ENCODE measurements at places on chromosomes 16 and 17.

DNA sequence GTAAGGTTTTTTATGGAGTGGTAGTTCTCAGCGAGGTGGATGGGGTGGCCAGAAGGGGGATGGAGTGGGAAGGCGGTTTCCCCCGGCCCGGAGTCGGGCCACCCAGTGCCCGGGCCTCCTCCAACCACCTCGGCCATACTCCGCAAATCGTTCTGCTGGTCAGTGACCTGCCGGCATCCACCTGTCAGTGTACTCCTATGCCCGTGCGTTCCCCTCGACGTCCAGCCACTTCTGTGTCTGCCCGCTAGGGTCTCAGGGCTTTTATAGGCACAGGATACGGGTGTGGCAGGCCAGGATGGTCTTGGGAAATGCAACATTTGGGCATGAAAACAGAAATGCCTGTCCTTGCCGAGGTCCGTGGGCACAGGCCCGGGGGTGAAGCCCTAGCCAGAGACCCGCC, 19.3 kb upstream of the ASGR2 start:
- no peak for DNase-seq

GRCh38 chr16:72952811-72953271, 95.1 kb downstream of the ZFHX3 start:
- DNase-seq: no peak

DNA sequence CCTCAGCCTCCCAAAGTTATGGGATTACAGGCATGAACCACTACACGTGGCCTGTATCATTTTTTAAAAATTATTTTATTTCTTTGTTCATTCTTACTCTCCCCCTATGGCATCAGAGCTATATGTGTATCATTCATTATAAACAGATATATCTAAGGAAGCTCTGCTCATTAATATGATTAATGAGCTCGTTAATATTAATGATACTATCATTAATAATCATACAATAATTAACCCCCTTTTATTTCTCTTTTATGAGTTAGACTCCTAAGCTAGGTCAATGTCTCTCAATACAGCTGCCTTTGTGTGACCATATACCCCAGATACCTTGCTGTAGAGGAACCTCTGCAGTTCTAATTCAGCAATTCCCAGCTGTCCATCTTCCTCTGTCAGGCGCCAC, 4.5 kb upstream of the RSKR start:
- no peak for DNase-seq

DNA sequence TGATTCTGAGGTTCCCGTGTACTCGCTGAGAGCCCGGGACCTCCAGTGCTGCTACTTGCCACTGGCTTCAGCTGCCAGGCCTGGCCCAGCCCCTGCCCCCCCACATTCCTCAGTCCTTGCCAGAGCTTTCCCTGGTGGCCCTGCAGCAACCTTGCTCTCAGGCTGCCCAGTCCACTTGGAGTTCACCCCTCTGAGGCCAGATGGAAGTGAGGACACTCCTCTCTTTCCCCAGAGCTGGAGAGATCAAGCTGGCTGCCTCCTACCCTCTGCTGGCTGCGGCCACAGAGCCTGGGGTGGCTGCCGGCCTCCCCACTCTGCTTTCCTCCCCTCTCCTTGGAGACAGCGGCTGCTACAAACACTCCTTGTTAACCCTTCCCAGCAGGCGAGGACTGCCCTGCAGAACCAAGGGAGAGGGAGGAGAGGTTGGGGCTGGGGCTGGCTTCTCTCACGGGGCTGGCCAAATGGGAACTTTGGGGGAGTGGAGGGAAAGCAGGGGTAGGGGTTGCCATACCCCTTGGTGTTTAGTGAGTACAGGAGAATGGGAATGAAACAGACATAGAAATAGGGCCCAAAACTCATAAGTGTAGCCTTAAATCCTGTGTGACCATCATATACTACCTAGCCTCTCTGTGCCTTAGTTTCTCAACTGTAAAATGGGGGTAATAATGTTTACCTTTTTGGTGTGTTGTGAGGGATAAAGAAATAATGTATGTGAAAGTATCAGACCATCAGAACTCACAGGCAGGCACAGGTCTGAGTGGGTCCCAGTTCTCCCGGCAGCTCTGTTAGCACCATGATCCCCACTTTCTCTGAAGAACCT, at the start of gene GAS2L2:
TSS of gene GAS2L2 (minus strand) at position 295 of the 820 bp plus-strand sequence. CDS start 389 bp downstream, outside the sequence.
- no peak for DNase-seq

GRCh38 chr17:67212231-67212630, 32.8 kb downstream of the HELZ start:
- no peak for DNase-seq

DNA sequence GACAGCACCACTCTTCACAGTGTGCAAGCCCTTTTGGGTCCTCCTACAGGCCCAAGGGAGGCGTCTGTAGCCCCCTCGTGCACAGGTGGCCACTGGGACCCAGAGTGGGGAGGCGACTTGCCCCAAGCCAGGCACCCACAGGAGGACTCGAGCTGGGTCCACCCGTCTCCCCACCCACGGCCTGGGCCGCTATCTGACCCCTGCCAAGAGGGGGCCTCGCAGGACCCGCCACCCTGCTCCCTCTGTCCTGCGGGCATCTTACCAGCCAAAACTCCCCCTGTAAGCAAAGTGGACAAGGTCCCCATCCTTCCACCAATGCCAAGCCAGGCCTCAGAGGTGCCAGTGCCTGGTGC, 31.1 kb downstream of the CNGB1 start:
- no peak for DNase-seq

GRCh38 chr17:70217571-70217970, 48.2 kb downstream of the KCNJ2 start:
- DNase-seq: no peak

DNA sequence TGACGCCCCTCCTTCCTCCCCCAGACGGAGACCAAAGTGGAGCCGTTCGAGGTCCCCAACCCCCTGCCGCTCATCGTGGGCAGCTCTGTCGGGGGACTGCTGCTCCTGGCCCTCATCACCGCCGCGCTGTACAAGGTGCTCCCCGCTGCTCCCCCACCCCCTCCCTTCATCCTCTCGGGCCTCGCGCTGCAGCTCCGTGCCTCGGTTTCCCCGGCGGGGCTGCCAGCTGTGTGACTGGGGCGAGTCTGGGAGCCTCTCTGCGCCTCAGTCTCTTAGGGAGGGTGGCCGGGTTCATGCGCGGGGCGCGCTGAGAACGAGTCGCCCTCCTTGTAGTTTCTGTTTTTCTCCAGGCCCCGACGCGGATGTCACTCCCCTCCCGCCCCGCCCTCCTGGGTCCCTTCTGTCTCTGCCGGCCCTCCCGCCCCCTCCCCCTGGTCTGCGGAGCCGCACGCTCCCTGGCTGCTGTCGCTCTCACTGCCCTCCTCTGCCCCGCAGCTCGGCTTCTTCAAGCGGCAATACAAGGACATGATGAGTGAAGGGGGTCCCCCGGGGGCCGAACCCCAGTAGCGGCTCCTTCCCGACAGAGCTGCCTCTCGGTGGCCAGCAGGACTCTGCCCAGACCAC, 23.7 kb upstream of the ITGAX start:
- no peak for DNase-seq

GRCh38 chr17:74010903-74011302, 192.6 kb upstream of the RPL38 start:
- no peak for DNase-seq

DNA sequence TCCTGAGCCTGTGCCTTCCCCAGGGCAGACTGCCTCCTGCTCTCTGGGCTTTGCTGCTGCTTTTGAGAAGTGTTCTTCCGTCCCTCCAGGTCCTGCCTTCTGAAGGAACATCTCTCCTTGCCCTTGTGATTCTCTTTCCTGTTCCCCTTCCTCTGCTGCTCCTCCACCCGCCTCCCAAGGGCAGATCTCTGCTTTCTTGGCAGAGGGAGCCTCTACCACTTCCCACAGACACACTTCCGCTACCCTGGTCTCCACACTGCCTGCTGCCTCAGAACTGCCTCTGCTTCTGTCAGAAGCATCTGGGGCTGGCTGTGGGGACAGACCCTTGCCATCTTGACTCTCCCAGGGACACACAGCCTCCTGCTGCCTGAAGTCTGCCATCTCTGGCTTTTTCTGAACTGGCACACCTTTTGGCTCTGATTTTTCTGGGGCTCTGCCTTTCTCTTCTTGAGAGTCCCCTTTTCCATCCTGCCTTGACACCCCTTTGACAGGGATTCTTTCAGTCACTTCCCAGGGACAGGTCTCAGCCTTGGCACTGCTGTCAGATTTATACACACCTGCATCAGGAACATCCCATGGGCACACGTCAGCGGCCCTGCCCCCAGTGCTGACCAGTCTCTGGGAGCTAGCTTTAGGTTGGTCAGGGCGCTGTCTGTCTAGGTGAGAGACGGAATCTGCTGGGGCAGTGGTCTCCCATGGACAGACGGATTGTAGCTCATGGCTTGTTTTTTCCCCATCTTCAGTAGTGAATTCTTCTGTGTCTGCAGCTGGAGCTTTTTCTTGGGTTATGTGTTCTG, 16.6 kb downstream of the GPR179 start:
- no peak for DNase-seq

DNA sequence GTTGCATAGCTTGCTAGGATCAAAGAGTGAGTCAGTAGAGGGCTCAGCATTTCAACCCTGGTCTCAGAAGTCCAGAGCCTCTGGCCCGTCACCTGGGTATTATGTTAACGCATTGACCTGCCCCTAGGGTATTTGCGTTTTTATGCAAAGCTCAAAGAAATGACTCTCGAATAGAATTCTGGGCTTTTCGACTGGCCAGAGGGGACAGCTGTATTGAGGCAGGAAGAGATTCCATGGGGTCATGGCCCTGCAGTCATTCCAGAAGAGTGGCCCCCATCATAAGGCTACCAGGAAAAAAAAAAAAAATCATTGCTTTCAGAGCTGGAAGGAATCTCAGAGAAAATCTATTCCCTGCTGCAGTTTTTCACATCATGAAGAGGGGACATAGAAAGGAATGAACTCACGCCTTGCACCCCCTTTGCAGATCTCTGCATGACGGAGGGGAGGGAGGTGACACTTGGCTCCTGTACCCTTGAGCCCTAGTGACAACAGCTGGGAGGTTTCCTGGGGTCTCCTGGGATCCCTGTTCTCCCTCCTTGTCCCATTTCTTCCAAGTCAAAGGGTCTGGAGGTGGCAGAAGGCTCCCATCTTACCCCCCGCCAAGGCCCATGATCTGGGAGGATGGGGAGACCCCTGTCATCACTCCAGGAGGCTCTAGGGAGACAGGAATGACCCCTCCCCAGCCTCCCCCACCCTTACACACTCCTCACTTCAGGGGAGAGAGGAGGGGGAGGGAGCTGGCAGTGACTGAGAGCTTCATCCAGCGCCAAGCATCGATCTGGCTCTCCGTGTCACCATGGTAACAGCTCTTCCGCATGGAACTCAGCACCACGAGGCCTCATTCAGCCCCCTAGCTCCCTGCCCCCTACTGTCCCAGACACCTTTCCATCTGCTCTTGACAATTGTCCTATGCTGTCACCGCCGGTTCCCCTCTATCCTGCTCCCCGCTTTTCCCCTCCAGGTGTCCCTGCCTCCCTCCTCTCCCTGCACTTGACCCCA, 35.8 kb downstream of the GP2 start:
- no peak for DNase-seq

GRCh38 chr17:76736349-76737081, 616 bp downstream of the SRSF2 start:
- peak; percentile 92 for DNase-seq

DNA sequence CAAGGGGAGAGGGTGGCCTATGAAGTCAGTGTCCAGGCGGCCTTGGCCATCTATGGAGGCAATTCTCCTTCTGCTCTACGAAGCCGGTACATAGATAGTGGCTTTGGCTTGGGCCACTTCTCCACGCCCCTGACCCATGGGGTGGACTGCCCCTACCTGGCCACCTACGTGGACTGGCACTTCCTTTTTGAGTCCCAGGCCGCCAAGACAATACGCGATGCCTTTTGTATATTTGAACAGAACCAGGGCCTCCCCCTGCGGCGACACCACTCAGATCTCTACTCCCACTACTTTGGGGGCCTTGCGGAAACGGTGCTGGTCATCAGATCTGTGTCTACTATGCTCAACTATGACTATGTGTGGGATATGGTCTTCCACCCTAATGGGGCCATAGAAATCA, 17.3 kb downstream of the AOC3 start:
- DNase-seq: no peak

DNA sequence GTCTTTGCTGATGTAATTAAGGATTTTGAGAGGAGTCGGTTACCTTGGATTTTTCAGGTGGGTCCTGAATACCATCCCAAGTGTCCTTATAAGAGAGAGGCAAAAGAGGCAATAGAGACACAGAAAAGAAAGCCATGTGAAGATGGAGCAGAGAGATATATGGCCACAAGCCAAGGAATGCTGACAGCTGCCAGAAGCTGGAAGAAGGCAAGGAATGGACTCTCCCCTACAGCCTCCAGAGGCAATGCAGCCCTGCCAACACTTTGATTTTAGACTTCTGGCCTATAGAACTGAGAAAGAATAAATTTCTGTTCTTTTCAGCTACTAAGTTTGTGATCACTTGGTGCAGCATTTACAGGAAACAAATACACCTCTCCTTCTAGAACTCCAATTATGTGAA, 8.2 kb upstream of the RNFT1 start:
- no peak for DNase-seq

DNA sequence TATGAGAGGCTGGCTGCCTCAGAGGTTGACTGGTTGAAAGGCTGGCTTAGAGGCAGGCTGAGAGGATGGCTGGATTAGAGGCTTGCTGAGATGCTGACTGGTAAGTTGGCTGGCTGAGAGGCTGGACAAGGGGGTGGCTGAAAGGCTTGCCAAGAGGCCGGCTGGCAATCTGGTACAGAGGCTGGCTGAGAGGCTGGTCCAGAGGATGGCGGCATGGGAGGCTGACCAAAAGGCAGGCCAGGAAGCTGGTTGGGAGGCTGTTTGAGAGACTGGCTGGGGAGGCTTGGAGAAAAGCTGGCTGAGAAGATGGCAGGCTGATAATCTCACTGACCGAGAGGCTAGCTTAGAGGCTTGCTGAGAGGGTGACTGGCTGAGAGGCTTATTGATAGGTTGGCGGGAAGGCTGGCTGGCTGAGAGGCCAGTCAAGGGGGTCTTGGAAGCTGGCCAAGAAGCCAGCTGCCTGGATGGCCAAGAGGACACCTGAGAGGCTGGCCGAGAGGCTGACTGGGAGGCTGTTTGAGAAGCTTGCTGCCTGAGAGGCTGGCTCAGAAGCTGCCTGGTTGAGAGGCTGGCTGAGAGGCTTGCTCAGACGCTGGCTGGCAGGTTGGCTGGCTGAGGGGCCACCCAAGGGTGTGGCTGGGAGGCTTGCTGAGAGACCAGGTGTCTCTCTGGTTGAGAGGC, 34.2 kb upstream of the ACSM2B start:
- DNase-seq: no peak

GRCh38 chr16:3458852-3459361, 15.4 kb downstream of the NAA60 start:
- no peak for DNase-seq

GRCh38 chr17:57986841-57987580, 1.0 kb downstream of the VEZF1 start:
- no peak for DNase-seq

Measured in posterior cingulate gyrus (tissue), 11 donors.